Activated T-helper 17 cell treated with anti-CD3 and anti-CD28 coated beads, Interleukin-2, amount 50 U/mL, for 72 hours (primary cell): ENCODE measurements at places on chromosomes 5 and 9. TPM values are rescaled to one million over a fixed set of nuclear protein-coding genes. Genes with fewer than 3 reads are reported as not detected.
A peak's percentile ranks its signal among the peaks of the same experiment; 100 is the strongest.

GRCh38 chr5:103624035-103624480, 61.5 kb upstream of the NUDT12 start:
- H3K27ac ChIP-seq = no peak overlapping the region
- peaks cover 5% of the 10 kb centered on the region for H3K27me3 ChIP-seq
- ATAC-seq = no peak

SPOCK1 gene
- total RNA-seq = not detected

DNA sequence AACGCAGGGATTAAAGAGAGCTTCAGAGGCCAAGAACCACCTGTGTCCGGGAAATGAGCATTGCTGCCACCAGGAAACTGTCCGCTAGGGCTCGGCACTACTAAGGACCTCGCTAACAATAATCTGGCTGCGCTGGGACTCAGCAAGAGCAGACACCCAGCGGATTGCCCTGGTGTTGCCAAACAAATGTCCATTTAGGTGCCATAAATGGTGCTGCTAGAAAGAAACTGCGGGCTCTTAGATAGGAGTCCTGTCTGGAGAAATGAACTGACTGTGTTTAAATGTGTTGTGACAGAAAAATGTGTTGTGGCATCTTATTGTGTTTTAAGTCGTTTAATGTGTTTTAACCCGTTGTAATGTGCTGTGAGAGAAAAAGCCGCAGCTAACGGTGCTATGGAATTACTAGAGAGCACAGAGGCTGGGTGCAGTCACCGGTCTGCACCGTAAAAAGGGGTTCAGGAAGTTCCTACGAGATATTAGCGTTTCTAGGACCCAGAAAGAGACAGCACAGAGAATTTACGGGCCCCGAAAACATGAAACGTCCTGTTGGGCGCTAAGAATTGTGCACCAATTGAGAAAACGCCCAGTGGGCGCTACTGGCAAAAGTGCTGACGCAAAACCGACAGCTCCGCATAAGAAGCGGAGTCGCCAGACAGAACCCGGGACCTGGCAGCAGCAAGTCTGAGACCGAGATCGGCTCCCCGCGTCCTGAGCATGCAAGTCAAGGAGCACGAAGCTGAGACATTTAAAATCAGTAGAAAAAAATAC, 90.6 kb downstream of the ANXA2R start:
- H3K4me1 ChIP-seq = peaks cover 12% of the 10 kb centered on the region
- peaks cover 4% of the 10 kb centered on the region for H3K36me3 ChIP-seq
- peak overlapping the region; percentile 96 for H3K4me3 ChIP-seq
- peak; percentile 35 for ATAC-seq
- peak overlapping the region; percentile 97 for H3K27ac ChIP-seq
- no peaks in the 10 kb centered on the region for H3K27me3 ChIP-seq

- H3K36me3 ChIP-seq = no peaks in the 10 kb centered on the region
- H3K4me1 ChIP-seq = no peaks in the 10 kb centered on the region
- no peak for ATAC-seq
- no peak overlapping the region for H3K27ac ChIP-seq
- H3K4me3 ChIP-seq = no peak overlapping the region
Measured at GRCh38 chr5:173535976-173536639, 80.3 kb downstream of the BOD1 start.

MVB12B gene
- 3.9 TPM for total RNA-seq

DNA sequence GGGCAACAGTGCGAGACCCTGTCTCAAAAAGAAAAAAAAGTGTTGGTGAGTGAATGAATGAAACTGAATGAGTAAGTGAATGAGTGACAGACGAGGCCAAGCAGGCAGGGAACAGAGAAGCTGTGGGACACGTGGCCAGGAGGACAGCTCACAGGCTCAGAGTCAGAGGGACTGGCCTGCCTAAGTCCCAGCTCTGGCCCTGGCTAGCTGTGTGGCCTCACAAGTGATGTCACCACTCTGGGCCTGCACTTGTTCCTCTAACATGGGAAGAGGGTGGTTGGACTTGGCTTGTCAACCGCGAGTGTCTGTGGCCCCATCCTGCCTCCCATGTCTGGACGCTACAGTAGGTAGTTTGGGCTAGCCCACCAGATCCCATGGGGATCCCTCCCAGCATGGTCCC, 4.7 kb upstream of the PLPP7 start:
- H3K4me3 ChIP-seq = no peak overlapping the region
- ATAC-seq = no peak
- no peak overlapping the region for H3K27ac ChIP-seq
- H3K4me1 ChIP-seq = peaks cover 9% of the 10 kb centered on the region

SLC45A2 gene
- total RNA-seq = not detected

DNA sequence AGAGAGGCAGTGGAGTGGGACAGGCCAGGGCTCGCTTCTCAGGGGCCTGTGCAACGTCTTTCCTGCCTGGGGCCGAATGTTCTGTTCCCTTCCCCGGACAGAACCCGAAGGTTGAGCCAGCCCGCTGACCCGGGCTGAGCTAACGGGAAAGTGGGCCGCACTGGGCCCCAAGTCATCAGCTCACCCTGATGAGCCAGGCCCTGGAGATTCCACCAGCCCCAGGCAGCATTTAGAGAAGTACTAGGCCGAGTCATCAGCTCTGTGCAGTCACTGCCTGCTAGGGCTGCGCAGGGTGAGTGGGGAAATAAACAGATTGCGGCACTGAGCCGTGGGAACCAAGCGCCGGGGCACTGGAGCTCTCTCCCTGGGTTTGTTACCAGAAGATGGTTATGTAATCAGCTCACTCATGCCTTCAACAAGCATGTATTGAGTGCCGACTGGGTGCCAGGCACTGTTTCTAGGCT, 29.1 kb upstream of the DUSP1 start:
- no peaks in the 10 kb centered on the region for H3K27me3 ChIP-seq
- peaks cover 16% of the 10 kb centered on the region for H3K4me1 ChIP-seq
- no peak overlapping the region for H3K4me3 ChIP-seq
- H3K27ac ChIP-seq = peak overlapping the region; percentile 12
- no peaks in the 10 kb centered on the region for H3K36me3 ChIP-seq

DNA sequence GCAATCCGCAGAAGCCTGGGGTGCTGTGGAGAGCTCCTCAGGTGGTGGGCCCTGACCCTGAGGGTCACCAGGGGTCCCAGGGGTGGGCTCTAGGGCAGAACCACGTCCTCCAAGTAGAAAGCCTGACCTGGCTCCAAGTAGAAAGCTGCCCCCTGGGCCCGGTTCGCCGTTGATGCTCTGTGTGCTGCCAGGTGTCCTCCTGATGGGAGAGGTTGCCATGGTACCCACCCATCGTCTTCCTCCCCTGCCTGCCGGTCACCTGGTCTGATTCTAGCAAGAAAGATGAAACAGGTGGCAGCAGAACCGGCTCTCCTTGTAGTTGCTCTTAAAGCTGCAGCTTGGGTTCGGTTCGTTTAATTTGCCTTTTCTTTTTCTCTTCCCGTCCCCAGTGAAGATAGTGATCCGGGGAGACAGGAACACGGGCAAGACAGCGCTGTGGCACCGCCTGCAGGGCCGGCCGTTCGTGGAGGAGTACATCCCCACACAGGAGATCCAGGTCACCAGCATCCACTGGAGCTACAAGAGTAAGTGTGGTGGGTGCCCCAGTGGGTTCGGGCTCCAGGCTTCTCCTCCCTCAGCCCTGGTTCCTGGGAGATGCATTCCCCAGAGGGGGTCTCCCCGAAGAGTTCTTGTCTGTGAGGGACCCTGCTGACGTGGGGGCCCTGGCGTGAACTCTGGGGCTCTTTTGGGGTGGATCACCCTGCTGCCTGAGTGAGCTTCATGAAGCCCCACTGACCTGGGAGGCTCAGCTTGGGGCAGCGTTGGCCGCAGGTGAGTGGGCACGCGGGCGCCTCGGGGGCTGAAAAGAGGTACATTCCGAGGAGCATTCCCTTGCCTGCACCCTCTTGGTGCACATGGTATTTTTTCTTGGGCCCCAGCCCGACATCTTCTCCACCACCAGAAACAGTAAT, 15.6 kb downstream of the RABL6 start:
- peaks cover 28% of the 10 kb centered on the region for H3K36me3 ChIP-seq
- no peak overlapping the region for H3K4me3 ChIP-seq
- no peak for ATAC-seq
- H3K27ac ChIP-seq = no peak overlapping the region
- peaks cover 4% of the 10 kb centered on the region for H3K4me1 ChIP-seq
- no peaks in the 10 kb centered on the region for H3K27me3 ChIP-seq

CCDC183 gene
- 0.41 TPM for total RNA-seq

DNA sequence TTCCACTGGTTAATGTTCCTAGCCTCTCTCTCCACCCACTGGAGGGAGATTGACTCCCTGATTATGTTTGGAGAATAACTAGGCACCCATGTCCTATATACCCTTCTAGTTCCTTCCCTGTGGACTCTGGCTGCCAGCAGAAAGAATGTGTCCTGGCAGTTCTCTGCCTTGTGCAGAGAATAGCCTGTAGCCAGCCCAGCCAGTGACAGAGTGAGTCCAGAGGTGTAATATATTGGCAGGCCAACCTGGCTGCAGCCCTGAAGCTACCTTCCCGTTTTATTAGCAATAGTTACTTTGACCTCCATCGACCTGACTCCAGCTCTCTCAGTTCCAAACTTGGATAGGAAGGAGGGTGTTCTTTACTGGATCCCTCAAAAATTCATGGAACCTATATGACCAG, 8.1 kb downstream of the SETD9 start:
- no peaks in the 10 kb centered on the region for H3K27me3 ChIP-seq
- peaks cover 5% of the 10 kb centered on the region for H3K4me1 ChIP-seq
- no peak overlapping the region for H3K4me3 ChIP-seq
- H3K36me3 ChIP-seq = peaks cover 41% of the 10 kb centered on the region
- no peak for ATAC-seq
- no peak overlapping the region for H3K27ac ChIP-seq

GRCh38 chr5:136276946-136277345, 84.0 kb upstream of the SMIM32 start:
- H3K4me1 ChIP-seq = no peaks in the 10 kb centered on the region
- ATAC-seq = no peak
- H3K27ac ChIP-seq = no peak overlapping the region
- H3K27me3 ChIP-seq = peaks cover 16% of the 10 kb centered on the region

DNA sequence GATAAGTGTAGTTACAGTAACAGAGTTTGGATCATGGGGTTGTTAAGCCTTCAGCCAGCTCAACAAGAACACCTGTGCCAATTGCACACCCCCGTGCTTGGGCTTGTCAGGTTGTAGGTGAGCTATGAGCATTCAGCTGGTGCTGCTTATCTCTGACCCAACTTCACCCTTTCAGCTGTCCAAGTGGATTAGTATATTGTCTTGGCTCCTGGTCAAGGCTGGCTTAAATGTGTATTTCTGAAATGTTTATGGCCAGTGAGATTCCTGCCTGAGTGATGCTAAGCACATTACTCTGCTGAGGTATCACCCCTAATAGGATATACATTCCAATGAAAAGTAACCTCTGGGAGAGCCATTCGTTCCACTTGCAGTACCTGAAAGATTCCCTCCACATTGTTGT, 44.2 kb upstream of the LMNB1 start:
- H3K27me3 ChIP-seq = no peaks in the 10 kb centered on the region
- no peak overlapping the region for H3K4me3 ChIP-seq
- peaks cover 6% of the 10 kb centered on the region for H3K4me1 ChIP-seq
- H3K36me3 ChIP-seq = no peaks in the 10 kb centered on the region
- no peak overlapping the region for H3K27ac ChIP-seq
- no peak for ATAC-seq

GRCh38 chr5:149932445-149933350, 11.9 kb downstream of the PDE6A start:
- H3K27me3 ChIP-seq = peaks cover 29% of the 10 kb centered on the region
- H3K4me3 ChIP-seq = no peak overlapping the region
- no peaks in the 10 kb centered on the region for H3K36me3 ChIP-seq
- no peak for ATAC-seq
- no peaks in the 10 kb centered on the region for H3K4me1 ChIP-seq

BASP1 gene
- total RNA-seq = 1.3 TPM

DNA sequence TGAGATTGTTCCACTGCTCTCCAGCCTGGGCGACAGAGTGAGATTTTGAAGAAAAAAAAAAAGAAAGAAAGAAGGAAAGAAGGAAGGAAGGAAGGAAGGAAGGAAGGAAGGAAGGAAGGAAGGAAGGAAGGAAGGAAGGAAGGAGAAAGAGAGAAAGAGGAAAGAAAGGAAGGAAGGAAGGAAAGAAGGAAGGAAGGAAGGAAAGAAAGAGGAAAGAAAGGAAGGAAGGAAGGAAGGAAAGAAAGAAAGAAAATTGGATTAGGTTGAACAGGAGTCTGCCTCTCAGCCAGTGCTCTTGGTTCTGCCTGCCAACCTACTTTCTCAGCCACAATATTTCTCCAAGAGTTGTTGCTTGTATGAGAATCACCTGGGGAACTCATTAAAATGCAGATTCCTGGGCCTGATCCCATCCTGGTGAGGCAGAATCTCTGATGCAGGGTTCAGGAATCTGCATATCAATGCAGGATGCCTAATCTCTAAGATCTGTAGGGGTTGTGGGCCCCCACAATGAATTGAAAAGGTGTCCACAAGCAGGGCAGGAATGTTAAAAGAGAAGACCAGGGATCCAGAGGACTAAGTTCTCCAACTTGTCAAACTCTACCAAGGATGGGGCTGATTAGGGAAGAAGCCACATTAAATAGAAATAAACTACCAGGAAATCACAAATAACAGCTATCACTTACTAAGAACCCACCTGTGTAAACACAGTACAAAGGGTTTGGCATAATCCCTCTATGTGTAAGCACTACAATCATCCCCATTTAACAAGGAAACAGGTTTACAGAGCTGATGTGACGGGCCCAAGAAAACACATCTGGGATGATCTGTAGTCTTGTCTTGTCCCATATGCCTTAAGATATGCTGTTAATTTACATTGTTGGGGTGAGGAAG, 23.4 kb upstream of the GALNT10 start:
- H3K27ac ChIP-seq = no peak overlapping the region
- H3K4me3 ChIP-seq = no peak overlapping the region
- no peaks in the 10 kb centered on the region for H3K36me3 ChIP-seq
- H3K4me1 ChIP-seq = no peaks in the 10 kb centered on the region
- ATAC-seq = no peak
- peaks cover 23% of the 10 kb centered on the region for H3K27me3 ChIP-seq

- H3K27ac ChIP-seq = peak overlapping the region; percentile 89
- peaks cover 100% of the 10 kb centered on the region for H3K36me3 ChIP-seq
- peak overlapping the region; percentile 97 for H3K4me3 ChIP-seq
- peaks cover 58% of the 10 kb centered on the region for H3K4me1 ChIP-seq
- no peaks in the 10 kb centered on the region for H3K27me3 ChIP-seq
Measured at GRCh38 chr9:5460157-5460556, 9.8 kb downstream of the CD274 start.

- ATAC-seq = no peak
- H3K27me3 ChIP-seq = no peaks in the 10 kb centered on the region
- no peak overlapping the region for H3K27ac ChIP-seq
- no peak overlapping the region for H3K4me3 ChIP-seq
- no peaks in the 10 kb centered on the region for H3K4me1 ChIP-seq
- no peaks in the 10 kb centered on the region for H3K36me3 ChIP-seq
Measured at GRCh38 chr5:108312258-108312657, 69.6 kb downstream of the FBXL17 start.

- H3K27ac ChIP-seq = no peak overlapping the region
- H3K4me1 ChIP-seq = no peaks in the 10 kb centered on the region
- peaks cover 26% of the 10 kb centered on the region for H3K27me3 ChIP-seq
- no peak for ATAC-seq
- H3K36me3 ChIP-seq = no peaks in the 10 kb centered on the region
- H3K4me3 ChIP-seq = no peak overlapping the region
Measured at GRCh38 chr5:66701244-66701643, 105.1 kb downstream of the MAST4 start.

RABEPK gene
- total RNA-seq = 42.1 TPM

MYMK gene
- not detected for total RNA-seq

- no peak overlapping the region for H3K27ac ChIP-seq
- H3K27me3 ChIP-seq = no peaks in the 10 kb centered on the region
- peak; percentile 24 for ATAC-seq
- no peak overlapping the region for H3K4me3 ChIP-seq
- H3K4me1 ChIP-seq = peaks cover 5% of the 10 kb centered on the region
Measured at GRCh38 chr9:5543875-5544702, 33.8 kb downstream of the PDCD1LG2 start.

PCDHB9 gene
- total RNA-seq = not detected

MSMP gene
- not detected for total RNA-seq

GRCh38 chr9:105296877-105297287, 52.4 kb downstream of the SLC44A1 start:
- no peak overlapping the region for H3K27ac ChIP-seq
- no peak overlapping the region for H3K4me3 ChIP-seq
- peak; percentile 43 for ATAC-seq
- peaks cover 21% of the 10 kb centered on the region for H3K36me3 ChIP-seq
- H3K27me3 ChIP-seq = no peaks in the 10 kb centered on the region
